Smooth muscle cell of bladder (primary cell): ENCODE measurements at places on chromosomes 2 and 18. TPM values are rescaled to one million over a fixed set of nuclear protein-coding genes. Genes with fewer than 3 reads are reported as not detected.

SLC40A1 gene
- total RNA-seq = 28.0 and 103 TPM in 2 replicates

SLC30A3 gene
- total RNA-seq = under 0.01 TPM in 1 of 2 replicates, not detected in the other

C2orf15 gene
- total RNA-seq = 0.09 TPM in 1 of 2 replicates, not detected in the other

ADI1 gene
- 36.9 and 39.7 TPM in 2 replicates for total RNA-seq

FMNL2 gene
- total RNA-seq = 20.8 and 21.2 TPM in 2 replicates

TMEM163 gene
- not detected in 2 replicates for total RNA-seq

SPEG gene
- total RNA-seq = 3.7 and 9.8 TPM in 2 replicates

CDCA7 gene
- 0.43 and 0.55 TPM in 2 replicates for total RNA-seq

PCARE gene
- under 0.01 TPM in 1 of 2 replicates, not detected in the other for total RNA-seq

TGFA gene
- total RNA-seq = under 0.01 and 0.28 TPM in 2 replicates

TPO gene
- not detected in 2 replicates for total RNA-seq

SLC4A5 gene
- under 0.01 and 0.14 TPM in 2 replicates for total RNA-seq

RNF103 gene
- 11.4 and 16.2 TPM in 2 replicates for total RNA-seq

BOLL gene
- total RNA-seq = not detected in 2 replicates

RESP18 gene
- total RNA-seq = not detected in 2 replicates

MSH6 gene
- total RNA-seq = 23.8 and 38.0 TPM in 2 replicates

CCDC141 gene
- under 0.01 TPM in 1 of 2 replicates, not detected in the other for total RNA-seq
